ENCODE measurements at places on chromosomes 7 and 10.

- DNase-seq: no peak
Observed at GRCh38 chr7:122300211-122300932, 4.2 kb downstream of the FEZF1 start.

- no peak for DNase-seq
Observed at GRCh38 chr7:105724688-105725087, 143.4 kb upstream of the EFCAB10 start.

GRCh38 chr10:32318476-32318896 is 28.5 kb downstream of the EPC1 start:
- no peak for DNase-seq

GRCh38 chr10:77873536-77874380 is 52.8 kb downstream of the DLG5 start:
- peak; percentile 79 for DNase-seq

- DNase-seq: no peak
Observed at GRCh38 chr7:93117327-93117726, 452 bp downstream of the SAMD9 start.

- no peak for DNase-seq
Observed at GRCh38 chr10:123585477-123586445, 80.4 kb upstream of the GPR26 start.

All from NCI-H226 (cell line).